ENCODE measurements at places on chromosomes 5 and 9.

DNA sequence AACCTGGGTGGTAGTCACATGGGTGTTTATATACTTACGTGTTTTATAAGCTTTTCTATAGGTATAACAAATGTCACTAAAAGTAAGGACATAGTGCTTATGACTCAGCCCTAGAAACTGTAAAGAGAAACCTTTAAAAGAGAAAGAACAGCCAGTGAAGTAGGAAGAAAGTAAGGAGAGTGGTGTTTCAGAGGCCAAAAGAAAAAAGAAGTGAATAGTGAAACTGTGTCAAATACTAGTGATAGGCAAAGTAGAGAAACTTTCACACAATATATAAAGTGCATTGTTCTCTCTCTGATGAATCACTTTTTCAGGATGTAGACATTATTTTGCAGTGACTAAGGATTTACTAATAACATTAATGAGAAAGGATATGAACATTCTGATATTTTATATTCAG is 74.2 kb upstream of the SUSD1 start:
- no peak for DNase-seq

DNA sequence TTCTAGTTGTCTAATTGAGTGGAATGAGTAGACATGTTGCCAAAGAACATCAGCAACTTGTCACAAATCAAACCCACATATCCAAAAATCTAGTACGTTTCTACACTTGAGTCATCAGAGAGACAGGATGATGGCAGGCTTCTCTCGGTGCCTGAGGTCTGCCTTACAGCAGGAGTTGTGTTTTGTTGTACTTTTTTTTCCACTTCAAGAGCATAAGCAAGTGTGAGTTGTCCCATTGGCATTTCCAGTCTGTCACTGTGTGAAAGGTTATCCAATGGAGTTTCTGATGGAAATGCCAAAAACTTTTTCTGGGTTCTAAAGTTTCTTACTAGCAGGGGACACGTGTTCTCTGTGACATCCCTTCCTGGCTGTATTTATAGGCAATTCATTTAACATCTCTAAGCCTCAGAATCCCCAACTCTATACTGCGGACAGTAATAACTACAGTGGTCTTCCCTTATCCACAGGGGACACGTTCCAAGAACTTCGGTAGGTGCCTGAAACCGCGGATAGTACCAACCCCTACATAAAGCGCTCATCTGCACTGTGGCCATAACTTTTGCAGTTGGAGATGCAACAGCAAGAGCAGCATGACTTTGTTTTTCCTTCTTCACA is 246.5 kb downstream of the SYK start:
- DNase-seq: no peak

- peak; percentile 49 for DNase-seq
Measured at GRCh38 chr5:122500245-122501088, 188.4 kb downstream of the SNCAIP start.

GRCh38 chr9:94826044-94826443 is 99.5 kb downstream of the AOPEP start:
- no peak for DNase-seq

DNA sequence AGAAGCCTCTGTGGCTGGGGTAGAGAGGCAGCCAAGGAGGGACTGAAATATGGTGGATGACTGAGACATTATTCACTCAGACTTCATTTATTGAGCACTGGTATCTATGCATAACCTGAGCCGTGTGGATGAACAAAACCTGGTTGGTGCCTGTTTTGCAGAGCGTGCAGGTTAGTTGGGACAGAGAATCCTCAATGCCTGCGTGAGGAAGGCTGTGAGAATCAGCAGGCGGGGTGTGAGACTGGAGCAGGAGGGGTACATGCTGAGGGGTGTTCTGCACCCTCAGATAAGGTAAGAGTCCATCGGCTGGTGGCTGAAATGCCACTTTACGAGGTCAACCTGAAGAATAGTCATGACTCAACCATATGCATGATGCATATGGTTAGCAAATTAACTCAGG is 271.6 kb downstream of the MED10 start:
- DNase-seq: no peak

- no peak for DNase-seq
Measured at GRCh38 chr5:66860199-66860975, 264.2 kb downstream of the MAST4 start.

GRCh38 chr5:38319491-38319890 is 61.1 kb downstream of the EGFLAM start:
- no peak for DNase-seq

- no peak for DNase-seq
Measured at GRCh38 chr9:36082931-36083330, 46.2 kb downstream of the RECK start.

DNA sequence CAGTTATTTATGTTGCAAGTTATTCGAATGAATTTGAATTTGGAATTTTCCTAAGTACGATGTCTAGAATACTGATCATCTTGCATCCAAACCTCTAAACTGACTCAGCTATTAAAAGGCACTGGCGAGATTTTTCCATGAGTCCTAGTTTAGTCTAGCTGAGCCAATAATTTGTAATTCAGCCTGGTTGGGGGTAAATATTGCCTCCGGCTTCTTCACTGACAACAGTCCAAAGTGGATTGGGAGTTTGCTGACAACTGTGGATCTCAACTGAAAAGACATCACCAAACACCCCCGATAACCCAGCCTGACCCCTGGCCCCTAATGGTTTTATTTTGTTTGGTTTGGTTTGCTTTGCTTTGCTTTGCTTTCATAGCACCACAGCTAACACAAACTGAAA is 189.8 kb upstream of the DAPK1 start:
- no peak for DNase-seq

DNA sequence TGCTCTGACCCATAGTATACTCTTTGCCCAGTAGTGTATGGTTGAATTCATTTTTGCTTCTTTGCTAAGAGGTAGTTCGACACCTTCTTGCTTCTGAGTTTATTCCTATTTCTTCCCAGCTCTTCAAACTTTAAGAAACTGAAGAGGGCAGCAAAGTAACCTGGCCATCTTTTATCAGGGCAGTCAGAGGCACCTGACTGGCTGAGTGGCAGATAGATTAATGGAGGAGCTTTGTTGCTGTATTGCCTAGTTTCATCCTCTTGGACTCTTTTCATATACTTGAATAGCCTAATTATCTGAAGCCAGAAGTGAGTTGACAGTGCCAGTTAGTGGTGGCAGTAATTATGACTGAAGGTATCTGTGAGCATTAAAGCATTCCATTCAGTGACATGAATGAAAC is 82.5 kb downstream of the UHRF2 start:
- DNase-seq: no peak

DNA sequence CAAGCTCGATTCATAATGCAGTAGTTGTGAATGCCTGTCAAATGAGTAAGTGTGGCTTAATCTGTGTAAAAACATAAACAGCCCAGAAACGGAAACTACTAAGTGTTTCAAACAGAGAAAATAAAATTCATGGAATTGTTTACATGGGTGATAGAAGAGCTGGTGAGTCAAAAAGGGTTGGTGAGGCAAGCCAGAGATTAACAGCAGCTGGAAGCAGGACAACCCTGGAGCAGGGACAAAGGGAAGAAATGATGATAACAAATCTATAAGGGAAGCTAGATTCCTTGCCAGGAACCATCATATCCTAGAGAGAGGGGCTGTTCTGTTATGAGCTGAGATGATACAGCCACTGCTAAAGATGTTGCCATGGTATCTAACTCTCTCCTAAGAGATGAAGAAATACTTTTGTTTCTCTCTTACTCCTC is 18.0 kb upstream of the PRR16 start:
- DNase-seq: no peak

GRCh38 chr9:129072171-129072570 is 8.7 kb upstream of the DOLPP1 start:
- no peak for DNase-seq

GRCh38 chr9:125477089-125477544 is 215.5 kb downstream of the GAPVD1 start:
- DNase-seq: no peak

DNA sequence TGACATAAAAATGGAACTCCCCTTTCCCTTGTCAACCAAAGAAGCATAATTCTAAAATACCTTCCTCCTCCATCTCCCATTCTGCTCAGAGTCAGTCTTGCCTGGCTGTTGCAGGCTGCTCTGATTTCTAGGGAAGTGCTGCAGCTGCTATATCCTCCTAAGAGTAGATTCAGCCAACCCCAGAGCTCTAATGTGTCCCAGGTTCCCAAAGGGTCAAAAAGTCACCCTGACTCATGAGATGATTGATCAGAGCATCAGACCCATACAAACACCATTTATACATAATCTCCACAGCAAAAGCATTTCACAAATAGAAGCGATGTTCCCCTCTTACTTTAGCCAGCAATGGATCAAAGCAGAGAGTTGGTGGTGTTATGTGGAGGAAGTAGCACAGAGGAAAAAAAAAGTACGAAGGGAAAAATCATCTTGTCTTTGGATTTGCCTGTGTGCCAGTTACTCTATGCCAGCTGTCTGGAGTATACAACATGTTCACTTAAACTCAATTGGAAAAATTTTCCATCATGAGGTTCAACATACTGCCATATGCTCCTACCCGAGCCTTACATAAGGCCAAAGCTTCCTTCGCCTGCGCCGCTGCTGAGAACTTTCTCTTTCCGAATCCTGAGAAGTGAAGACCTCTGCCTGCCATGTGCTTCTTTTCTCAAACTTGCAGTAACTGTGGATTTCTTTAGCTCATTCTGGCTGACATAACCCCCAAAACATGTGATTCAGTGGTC is 258.0 kb downstream of the TLE4 start:
- DNase-seq: no peak

DNA sequence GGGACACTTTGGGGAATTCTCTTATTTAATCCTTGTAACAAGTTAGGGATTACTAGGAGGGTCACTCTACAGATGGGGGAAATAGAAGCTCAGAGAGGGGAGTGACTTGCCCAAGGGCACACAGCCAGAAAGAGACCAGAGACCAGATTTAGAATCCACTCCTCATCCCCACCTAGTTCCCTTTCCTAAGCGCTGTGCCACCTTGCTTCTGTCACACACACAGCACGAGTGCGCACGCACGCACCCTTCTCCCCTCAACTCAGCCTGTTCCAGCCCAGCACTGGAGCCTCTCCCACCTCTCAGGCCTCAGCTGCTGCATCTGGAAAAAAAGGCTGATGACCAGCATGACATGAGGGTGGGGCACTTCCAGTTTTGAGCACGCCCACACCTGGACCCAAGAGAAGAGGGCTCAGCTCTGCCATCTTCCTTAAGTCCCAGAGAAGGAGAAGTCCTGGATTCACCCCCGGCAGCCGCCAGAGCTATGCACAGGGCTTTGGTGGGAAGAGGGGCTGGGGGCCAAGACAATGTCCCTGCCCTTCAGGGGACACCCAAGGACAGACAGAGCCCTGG is 18.5 kb downstream of the NR5A1 start:
- no peak for DNase-seq

- no peak for DNase-seq
Measured at GRCh38 chr5:37727238-37727637, 112.6 kb downstream of the GDNF start.

DNA sequence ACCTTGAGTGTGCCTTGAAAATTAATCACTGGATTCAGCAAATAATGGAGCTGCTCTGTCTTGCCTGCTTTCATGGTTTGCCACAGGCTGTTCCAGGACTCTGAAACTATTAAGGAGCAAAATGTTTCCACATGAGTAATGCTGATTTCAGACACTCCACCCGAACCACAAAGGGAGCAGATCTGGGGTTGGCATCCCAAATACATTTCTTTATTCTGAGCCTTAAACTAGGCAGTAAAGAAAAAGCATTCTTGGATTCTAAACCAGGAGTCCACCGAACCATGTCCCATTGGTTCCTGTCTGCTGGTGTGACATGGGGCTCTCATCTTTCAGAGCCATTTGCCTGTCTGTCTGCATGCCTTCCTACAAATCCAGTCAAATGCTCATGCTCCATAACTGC is 10.1 kb upstream of the C1QTNF3 start:
- DNase-seq: no peak

- no peak for DNase-seq
Measured at GRCh38 chr9:119986205-119986604, 593.8 kb downstream of the CDK5RAP2 start.

GRCh38 chr9:90140131-90140818 is 502.3 kb downstream of the DIRAS2 start:
- no peak for DNase-seq

GRCh38 chr5:6235726-6236125 is 142.6 kb downstream of the MED10 start:
- DNase-seq: no peak

DNA sequence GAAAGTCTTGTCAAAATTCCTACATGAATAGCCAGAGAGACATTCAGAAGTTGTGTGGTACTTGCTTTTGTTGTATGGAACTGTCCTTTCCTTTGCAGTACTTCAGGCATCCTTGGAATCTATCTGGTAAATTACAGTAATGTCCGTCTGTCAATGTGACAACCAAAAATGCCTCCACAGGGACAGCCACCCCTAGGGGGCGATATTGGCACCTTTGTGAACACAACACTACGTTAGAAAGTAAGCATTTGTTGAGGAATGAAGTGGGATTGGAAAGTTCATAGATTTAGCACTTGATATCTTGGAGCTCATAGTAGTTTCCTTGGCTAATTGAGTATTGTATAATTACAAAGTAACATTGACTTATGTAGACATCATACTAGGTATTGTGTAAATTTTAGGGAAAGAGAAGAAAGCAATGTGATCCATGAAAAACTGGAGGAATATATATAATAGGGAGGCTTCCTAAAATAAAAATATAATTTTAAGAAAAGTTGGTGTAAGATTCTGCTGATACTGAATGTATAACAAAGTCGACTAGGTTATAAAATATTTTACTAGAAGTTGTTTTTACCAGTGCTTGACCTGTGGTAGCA is 32.7 kb downstream of the TMEFF1 start:
- no peak for DNase-seq

- no peak for DNase-seq
Measured at GRCh38 chr5:128773378-128773777, 191.9 kb upstream of the SLC27A6 start.

- no peak for DNase-seq
Measured at GRCh38 chr9:78674874-78675273, 377.9 kb downstream of the PSAT1 start.

DNA sequence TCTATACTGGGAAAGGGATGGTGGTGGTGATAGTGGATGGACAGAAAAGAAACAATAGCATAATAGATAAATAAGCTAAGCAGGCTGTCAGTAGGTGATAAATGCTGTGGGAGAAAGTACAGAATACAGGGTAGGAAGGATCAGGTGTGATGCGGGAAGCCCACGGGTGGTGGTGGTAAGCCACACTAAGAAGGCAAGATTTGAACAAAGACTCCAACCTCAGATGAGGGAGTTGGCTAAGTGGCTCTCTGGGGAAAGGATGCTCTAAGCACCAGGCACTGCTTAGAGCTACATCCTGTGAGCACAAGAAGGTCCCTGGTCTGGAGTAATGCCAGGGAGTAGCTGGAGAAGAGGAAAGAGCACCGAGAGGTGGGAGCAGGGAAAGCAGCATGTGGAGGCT is 151.6 kb upstream of the KLF9 start:
- no peak for DNase-seq

DNA sequence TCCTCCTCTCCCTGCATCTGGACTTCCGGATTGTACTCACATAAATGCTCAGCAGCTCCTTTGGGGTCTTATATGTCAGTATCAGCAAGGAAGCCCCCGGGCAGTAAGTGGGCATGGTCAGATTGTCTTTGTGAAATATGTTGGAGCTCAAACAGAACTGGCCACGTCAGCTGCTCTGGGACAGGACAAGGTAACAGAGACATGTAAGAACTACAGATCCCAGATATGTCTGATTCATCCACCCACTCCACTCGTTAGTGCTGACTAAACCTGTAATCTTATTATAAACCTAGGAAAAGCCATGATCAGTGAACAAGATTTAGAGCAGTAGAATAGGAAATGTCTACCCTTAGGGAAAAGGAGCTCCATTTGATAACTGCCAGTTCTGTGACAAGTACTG is 561.8 kb downstream of the CETN3 start:
- DNase-seq: no peak

- DNase-seq: no peak
Measured at GRCh38 chr9:124392254-124392870, 22.9 kb downstream of the PSMB7 start.
